T-helper 17 cell (primary cell): ENCODE measurements at places on chromosomes 12 and 14. TPM values are rescaled to one million over a fixed set of nuclear protein-coding genes. Genes with fewer than 3 reads are reported as not detected.

DNA sequence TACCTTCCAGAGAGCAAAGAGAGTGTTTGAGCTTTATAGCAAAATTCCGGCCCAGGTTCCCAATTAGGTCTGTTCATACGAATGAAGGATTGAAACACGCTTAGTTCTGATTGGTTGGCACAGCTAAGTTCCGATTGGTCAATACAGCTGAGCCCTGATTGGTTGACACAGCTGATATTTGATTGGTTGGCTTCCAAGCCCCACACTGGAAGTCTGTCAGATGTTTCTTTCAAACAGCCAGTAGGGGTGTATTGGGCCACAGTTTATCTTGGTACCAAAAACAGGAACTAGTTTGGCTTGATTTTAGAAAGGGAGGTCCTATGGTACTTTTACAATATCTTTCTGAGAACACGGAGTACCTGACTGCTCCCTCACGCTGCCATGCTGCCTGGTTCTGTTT lies 93.4 kb downstream of the CAND1 start:
- H3K27ac ChIP-seq, result no peak overlapping the region
- H3K36me3 ChIP-seq, result no peaks in the 10 kb centered on the region
- no peak overlapping the region for H3K4me3 ChIP-seq
- no peaks in the 10 kb centered on the region for H3K4me1 ChIP-seq
- no peak for DNase-seq

The ACRBP gene
- 90.0 TPM for total RNA-seq

The VAMP1 gene
- total RNA-seq, result 38.5 TPM

The WNT5B gene
- not detected for total RNA-seq
